Stimulated activated naive CD4-positive, alpha-beta T cell treated with Interleukin-2 at 50 U/mL for 16 hours (primary cell): ENCODE measurements at places on chromosomes 12 and 14.

DNA sequence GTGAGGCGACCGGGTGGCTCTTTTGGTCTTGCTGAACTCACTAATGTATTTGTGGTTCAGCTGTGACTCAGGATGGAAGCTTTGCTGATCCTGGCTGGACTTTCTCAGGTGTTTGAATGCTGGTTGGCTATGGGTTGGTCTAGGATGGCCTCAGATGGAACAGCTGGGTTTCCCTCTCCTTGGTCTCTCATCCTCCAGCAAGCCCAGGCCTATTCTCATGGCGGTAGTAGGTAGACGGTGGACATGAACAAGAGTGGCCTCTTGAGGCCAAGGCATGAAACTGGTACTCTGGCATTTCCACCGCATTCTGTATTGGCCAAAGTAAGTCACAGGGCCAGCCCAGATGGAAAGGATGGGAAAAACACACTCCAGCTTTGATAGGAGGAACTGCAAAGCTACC is 11.8 kb upstream of the POLR3B start:
- no peak for DNase-seq

DNA sequence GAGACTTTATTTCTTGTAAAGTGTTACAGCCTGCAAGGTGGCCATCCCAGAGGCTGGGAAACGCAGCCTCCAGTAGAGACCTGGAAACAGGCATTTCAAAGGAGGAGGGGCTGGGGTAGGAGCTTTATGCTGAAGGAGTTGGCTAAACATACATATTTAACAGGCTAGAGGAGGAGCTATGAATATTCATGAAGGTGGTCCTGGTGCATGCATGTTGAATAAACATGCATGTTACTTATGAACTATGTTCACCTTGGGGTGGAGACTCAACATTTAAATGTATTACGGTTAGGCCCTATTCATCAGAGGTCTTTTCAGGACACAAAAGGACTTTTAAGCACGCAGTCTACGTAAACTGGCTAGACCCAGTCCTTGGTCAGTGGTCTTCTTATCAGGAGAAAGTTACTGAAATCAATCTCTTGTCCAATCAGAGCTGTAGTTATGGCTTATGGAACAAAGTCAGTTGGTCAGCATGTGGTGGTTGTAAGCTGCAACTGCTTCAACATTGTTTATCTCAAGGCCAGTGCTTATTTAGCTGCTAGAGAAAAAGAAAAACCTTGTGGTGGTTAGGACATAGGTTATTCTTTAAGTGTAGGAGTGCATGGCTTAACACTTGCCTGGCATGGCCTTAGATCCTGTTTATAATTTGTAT is 11.4 kb upstream of the ARF6 start:
- no peak for DNase-seq

GRCh38 chr14:23219075-23219474 is 18.7 kb upstream of the RNF212B start:
- no peak for DNase-seq

DNA sequence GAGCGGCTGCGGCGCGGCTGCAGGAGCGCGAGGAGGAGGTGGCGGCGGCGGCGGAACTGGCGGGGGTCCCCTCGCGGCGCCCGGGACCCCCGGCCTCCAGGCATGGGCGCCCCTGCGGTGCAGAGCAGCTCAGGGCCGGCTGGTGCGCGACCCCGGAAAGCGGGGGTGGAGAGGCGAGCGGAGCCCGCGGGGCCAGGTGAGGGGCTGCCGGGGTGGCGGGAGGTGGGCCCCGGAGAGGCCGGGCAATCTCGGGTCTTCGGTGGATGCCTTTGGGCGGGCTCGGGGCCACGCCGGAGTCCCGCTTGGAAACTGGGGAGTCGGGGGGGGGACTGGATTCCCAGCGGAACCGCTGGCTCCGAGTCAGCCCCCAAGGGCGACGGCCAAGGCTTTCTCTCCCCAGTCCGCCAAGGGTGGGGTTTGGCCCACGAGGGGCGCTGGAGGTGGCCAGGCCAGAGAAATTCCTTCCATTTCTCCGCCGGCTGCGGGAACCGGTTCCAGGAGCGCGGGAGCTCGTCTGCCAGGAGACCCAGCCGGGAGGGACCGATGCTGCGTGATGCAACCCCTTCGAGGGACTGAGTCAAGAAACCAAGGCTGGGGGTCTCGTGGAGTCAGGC is 13.9 kb upstream of the NR4A1 start:
- no peak for DNase-seq

GRCh38 chr12:52122540-52122871 is 43.0 kb downstream of the SMIM41 start:
- no peak for DNase-seq

DNA sequence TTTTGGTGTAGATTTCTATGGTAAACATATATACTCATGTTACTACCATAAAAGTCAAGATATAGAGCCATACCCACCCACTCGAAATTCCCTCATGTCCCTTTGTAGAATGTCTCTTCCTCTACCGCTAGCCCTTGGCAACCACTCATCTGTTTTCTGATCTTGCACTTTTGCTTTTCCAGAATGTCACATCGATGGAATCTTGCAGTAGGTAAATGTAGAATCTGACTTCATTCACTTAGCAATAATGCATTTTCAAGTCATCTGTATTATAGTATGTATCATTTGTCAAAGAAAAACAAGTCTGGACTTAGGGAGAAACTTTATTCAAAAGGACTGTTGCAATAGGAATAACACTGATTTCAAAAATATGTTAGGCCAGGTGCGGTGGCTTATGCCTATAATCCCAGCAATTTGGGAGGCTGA is 19.3 kb upstream of the CLEC2D start:
- no peak for DNase-seq
